Chondrocyte (in vitro differentiated cells): ENCODE measurements at places on chromosomes 5 and 9. TPM values are rescaled to one million over a fixed set of nuclear protein-coding genes. Genes with fewer than 3 reads are reported as not detected.

DNA sequence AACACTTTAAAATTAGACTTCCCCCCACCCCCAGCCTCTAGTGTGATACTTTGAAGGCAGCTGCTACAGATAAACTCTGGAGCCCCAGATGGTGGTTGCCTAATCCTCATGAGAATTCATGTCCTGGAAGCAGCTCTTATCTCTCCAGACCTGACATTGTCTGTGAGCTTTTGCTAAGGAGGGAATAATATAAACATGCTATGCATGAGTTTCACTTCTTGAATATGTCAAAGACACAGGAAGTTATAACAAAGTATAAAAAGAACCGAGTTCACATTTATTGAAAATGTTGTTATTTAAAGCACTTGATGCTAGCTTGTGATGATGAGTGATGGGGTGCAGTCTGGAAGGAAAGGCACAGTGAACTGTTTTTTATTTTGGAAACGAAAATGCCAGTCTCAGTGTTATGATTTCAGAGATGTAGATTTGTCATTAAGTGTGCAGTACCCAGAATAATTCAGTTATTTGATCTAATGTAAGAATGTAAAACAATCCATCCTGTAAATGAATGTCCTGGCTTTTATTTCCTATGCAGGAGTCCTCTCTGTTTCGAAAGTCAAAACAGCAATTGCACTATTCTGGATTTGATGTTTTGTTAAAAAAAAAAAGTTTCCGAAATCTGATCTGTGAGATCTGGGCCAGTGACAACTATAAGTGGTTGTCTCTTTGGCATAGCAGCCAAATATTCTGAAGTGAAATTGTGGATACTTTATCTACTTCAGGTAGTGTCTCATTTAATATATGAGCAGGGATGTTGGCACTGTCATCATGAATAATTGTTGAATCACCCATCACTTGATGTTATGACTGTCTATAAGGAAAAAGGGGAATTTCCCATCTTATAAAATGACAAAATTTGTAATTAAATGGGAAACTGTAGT lies 77.0 kb downstream of the ZCCHC7 start:
- no peak for DNase-seq

RMRP gene
- total RNA-seq = 11,782 to 13,339 TPM (median 12,386 TPM) in 3 replicates

DNA sequence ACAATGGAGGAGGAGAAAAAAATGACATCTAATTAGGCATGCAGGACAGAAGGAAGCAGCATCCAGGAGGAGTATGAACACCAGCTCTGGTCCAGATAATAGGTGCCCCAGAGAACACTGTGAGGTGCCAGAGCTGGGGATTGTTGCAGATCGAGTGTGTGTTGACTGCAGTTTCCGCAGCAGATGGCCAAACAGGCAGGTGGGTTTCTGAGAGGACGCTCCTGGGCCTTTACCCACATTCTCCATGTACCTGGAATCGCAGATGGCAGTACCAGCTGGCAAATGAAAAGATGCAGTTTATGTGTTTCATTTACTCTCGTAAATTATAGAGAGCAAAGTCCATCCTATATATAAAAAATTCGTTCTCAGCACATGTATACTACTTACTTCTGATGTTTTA lies 182.2 kb upstream of the ISL1 start:
- DNase-seq = no peak

DNA sequence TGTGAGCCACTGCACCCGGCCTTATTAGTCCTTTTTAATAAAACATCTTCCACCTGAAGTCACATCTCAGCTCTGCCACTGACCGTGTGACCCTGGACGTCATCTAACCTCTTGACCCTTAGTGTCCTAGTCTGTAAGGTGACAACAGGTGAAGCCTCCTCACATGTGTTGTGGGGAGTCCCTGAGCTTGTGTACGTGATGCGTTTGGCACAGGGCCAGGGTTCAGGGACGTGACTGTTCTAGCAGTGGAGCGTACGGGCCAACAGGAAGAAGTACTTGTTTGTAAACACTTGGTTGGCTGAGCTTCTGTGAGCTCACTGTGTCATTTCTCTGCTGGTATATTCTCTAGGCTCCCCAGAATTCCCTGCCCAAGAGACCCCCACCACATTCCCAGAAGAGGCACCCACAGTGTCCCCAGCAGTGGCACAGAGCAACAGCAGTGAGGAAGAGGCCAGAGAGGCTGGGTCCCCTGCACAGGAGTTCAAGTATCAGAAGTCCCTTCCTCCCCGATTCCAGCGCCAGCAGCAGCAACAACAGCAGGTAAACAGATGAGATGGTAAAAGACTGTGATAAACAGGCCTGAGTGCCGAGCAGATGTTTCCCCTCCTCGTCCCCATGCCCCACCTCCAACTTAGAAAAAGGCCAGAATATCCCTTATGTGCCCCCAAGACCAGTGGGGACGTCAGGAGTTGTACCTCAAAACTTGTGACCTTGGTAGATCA lies 35.3 kb upstream of the POMT1 start:
- peak; percentile 57 for DNase-seq

DNA sequence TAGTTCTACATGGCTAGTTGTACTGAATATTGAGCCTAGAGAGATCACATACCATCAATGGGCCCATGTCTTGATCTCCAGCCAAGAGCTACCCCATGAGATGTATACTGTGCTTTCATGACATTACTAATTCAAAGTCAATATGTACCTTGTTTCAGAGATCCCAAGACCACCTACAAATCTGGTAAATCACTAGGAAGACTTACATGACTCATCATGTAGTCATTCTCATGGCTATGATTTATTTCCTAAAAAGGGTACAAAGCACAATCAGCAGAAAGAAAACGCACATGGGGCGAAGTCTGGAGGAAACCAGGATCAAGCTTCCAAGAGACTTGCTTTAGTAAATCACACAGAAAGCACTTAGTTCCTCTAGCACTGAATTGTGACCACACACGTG lies 103.0 kb downstream of the PCSK5 start:
- no peak for DNase-seq

DNA sequence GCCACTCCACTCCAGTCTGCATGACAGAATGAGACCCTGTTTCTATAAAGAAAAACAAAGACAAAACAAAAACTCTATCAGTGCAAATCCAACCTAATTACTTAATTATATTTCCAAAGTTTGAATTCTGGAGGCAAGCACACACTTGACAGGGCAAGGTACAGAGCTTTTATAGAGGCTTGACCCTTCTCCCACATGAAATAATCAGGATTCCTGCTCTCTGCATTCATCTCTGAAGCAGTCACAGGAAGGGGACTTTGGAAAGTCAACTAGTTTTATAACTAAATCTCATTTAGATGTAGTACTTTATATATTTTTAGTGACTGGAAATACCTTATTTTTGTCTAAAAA lies 91.9 kb upstream of the CHD1 start:
- no peak for DNase-seq

DNA sequence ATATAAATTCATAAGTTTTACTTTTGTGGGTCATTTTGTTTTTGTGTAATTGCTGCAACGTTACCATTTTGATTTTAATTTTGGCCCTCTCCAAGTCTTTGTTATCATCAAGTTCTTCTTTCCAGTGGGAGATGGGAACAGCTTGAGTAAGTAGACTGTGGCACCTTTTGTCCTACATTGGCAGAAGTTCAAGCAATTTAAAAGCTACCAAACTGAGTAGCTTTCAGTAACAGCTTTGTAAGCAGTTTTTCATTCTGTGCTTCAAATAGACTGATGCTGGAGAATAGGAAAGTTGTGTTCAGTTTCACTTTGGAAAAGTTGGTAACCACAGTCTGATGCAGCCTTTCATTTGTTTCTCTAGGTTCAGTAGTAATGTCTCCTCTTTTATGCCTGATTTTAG lies 47.8 kb upstream of the TMED7 start:
- no peak for DNase-seq

GRCh38 chr9:133935328-133936005 lies 56.7 kb downstream of the VAV2 start:
- no peak for DNase-seq
